ENCODE measurements at places on chromosomes 16 and 17.
A peak's percentile ranks its signal among the peaks of the same experiment; 100 is the strongest.

GRCh38 chr16:71707199-71707598, 17.3 kb downstream of the PHLPP2 start:
- DNase-seq, result no peak

GRCh38 chr17:9215465-9215864, 194.2 kb downstream of the NTN1 start:
- DNase-seq, result no peak

GRCh38 chr16:87240211-87241136, 76.7 kb downstream of the C16orf95 start:
- no peak for DNase-seq

- DNase-seq, result no peak
Observed at GRCh38 chr16:65958086-65958485, 408.4 kb upstream of the CDH5 start.

- DNase-seq, result no peak
Observed at GRCh38 chr16:87507351-87508069, 14.7 kb upstream of the ZCCHC14 start.

GRCh38 chr16:2975161-2975795, 5.0 kb downstream of the PKMYT1 start:
- no peak for DNase-seq

GRCh38 chr16:84161801-84162200, 16.7 kb downstream of the DNAAF1 start:
- DNase-seq, result no peak

DNA sequence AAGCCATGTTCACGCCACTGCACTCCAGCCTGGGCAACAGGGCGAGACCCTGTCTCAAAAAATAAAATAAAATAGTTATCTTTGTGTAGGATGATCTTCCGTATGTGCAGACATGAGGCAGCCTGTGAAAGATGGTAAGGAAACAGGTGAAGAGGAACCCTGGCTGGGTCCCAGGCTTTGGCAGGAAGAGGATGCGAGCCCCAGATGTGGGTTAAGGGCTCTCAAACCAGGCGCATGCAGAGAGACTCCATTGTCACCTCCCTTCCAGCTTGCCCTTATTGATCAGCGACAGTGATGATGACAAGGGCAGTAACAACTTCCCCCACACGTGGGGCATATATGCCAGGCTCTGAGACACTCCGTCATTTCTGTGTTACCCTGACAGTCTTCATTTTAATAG, 106.8 kb downstream of the GNAO1 start:
- DNase-seq, result peak; percentile 44

DNA sequence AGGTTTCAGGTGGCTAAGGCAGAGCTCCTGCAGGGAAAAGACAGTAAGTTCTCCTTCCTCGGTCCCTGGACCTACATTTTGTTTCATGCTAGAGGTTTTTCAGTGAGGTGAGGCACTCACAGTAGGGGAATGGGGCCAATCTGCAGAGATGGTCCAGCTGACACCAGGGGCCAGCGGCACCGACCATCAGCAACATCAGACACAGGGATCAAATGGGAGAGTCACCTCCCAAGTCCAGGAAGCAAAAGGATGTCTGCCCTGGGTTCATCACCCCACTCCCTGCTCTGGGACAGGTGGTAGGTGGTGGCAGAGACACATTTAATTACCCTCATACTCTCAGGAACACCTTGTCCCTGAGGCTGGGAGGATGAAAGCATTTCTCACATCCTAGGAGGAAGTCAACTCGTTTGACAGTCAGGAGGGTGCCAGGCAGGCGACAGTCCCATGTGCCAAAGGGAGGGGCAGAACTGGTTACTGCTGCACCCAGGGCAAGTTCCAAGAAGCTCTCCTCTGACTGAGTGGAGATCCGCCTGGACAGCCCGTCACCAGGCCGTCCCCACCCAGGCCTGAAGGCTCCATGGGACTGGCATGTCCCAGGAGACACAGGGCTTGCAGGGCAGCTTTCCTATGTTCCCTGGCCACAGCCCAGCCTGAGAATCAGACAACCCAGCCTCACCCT, 19.2 kb downstream of the ATP6V0D1 start:
- DNase-seq, result no peak

- DNase-seq, result no peak
Observed at GRCh38 chr17:44778656-44779210, 19.9 kb downstream of the ADAM11 start.

- no peak for DNase-seq
Observed at GRCh38 chr17:68460146-68460545, 2.9 kb upstream of the WIPI1 start.

- DNase-seq, result no peak
Observed at GRCh38 chr17:68424861-68425260, 32.4 kb downstream of the WIPI1 start.

- no peak for DNase-seq
Observed at GRCh38 chr17:54608634-54609155, 292.0 kb upstream of the TOM1L1 start.

DNA sequence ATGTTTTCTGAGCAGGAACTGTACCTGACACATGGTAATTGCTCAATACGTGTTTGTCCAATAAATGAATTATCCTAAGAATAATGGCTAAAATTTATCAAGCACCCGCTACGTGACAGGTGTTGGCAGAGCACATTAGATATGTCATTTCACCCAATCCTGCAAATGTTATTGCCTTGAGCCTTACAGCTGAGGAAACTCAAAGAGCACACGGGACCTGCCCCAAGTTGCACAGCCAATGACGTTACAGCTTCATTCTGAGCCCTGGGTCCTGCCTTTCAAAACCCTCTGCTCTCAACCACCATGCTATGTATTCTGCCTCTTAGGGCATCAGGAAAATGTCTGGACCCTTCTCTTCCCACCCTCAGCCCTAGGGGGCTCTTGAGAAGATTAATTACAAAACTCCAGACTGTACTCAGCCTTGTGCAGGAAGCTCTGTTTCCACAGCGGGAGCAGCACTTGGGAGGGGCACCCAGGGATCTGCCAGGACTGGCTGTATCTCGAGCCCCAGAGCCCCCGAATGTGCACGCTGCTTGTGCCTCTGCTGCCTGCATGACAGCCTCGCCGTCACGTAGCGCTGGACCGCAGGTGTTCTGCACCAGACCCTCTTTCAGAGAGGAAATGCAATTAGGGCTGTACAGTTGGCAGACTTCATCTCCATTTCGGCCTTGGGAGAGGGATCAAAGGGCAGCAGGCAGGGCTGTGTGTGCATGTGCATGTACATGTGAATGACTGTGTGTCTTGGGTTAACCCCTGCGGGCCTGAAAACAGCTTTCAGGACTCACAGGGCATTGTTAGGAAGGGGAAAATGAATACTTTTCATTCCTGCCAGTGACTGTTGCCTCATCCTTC, 71.6 kb downstream of the GPR139 start:
- DNase-seq, result no peak

DNA sequence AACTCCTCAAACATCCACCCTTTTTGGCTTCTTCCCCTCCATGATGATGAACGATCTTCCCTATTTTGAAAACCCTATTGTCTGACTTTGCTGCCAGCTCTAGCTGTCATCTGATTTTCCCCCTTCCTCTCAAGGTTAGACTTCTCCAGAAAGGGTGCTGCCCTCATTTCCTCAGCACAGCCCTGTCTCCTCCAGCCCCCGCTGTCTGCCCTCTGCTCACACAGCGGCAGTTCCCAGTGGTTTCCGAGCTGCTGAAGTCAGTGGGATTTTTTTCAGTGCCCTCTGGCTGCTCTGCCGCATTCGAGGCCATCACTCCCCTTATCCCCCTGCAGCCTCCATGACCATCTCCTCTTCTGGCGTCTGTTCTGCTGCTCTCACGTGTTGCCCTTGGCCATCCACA, 26.6 kb upstream of the C17orf107 start:
- DNase-seq, result no peak

DNA sequence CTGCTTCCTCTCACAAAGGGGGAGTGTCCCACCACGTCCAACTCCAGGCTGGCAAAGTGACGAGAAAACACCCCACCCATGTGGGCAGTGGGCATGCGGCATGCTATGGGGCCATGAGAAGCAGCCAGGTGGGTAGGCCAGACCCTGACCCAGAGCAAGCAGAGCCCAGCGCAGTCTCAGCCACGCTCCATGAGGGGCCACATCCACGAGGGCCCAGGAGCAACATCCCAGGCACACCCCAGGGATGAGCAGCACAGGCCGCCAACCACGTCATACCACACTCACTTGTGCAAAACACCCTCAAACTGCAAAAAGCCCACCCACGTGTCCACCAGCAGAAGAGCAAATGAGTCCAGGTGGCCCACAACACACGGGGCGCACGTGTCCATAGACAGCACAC, 117.0 kb downstream of the ZNF778 start:
- DNase-seq, result no peak

DNA sequence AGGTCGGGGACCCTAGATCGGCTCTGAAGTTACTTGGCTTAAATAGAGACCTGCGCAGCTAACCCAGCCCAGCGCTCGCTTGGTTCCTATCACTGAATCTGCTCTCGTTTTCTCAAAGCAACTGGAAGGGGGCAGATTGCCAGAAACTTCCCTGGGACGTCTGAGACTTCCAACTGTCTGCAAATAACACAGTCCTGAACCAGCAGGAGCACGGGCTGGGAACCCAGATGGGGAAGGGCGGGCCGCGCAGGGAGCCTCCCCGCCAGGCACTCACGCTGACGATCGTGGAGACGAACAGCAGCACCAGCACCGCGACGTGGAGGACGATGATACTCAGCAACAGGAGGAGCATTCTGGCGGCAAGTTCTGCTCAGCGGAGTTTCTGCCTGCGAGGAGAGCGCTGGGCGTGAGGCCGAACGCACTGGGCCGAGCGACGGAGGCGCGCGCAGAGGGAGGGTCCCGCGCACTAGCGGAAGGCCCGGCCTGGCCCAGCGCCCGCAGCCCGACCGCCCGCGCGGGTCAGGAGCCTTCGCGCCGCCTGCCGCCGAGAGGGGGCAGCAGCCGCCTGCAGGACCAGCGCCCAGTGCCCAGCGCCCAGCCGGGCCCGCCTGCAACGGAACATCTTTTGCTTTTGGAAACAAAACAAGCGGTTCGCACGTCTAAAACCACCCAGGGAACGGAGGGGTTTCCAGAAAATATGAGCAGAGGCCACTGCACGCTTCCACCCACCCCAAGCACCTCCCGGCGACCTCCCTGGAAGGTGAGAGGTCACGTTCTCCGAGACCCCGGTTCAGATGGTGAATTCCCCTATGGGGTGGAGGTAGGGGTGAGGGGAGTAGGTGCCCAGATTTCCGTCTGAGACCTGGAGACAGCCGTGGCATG, 4.5 kb downstream of the PMP22 start:
- DNase-seq, result peak; percentile 24

- DNase-seq, result no peak
Observed at GRCh38 chr17:80229011-80229410, 8.8 kb downstream of the SLC26A11 start.

- DNase-seq, result no peak
Observed at GRCh38 chr17:2975469-2975958, 87.9 kb downstream of the OR1D5 start.

DNA sequence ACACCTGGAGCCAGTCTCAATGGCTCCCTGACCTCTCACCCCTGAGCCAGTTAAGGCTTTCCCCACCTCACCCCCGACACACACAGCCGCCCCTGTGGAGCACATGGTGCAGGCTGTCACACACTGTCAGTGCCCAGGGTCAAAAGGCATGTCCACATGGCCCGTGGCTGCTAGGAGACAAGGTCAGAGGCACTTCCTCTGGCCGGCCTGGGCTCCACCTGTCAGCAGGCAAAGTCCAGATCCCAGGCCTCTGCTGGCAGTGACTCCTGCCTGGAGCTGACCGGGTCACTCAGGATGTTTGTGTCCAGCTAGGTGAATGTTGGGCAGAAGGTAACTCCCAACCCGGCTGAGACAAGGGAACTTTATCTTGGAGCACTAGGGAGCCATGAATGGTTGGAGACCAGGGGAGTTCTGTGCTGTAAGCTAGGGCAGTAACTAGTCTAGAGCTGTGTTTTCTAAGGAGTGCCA, 6.0 kb downstream of the SREBF1 start:
- DNase-seq, result no peak

GRCh38 chr17:54882371-54882770, 18.3 kb upstream of the TOM1L1 start:
- no peak for DNase-seq

DNA sequence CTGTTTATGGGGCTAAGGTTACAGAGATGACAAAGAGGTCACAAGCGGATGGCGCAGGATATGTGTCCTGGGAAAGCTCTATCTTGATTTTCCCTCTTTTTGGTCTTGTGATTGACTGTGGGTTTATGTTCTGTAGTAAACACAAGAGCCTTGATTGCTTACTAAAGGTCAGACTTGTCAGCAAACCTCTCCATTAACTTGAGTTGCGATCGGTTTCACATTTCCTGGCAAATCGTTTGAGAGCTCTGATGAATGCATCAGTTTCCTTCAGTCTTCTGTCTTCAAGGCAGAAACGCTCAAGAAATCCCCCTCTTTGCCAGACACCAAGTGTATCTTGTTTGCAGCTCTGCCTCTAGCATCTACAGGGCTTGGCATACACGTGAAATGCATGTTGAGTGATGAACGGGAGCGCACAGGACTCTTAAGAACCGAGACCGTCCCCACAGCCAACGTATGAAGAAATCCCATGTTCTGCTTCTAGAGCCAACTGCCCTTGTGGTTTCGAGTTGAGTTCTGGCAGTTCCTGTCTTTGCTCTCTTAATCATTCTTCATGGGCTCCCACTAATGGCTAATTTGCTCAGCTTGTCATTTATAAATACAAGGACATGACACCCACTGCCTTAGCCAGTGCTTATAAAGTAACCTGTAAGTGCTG, 143.3 kb downstream of the PITPNC1 start:
- DNase-seq, result no peak

GRCh38 chr16:81668243-81669097, 110.6 kb upstream of the PLCG2 start:
- peak; percentile 73 for DNase-seq

- no peak for DNase-seq
Observed at GRCh38 chr17:56523042-56523441, 70.5 kb upstream of the NOG start.
